ENCODE measurements at places on chromosomes 16 and 17.
A peak's percentile ranks its signal among the peaks of the same experiment; 100 is the strongest.

- no peak for DNase-seq
Observed at GRCh38 chr16:82639263-82639662, 12.5 kb downstream of the CDH13 start.

DNA sequence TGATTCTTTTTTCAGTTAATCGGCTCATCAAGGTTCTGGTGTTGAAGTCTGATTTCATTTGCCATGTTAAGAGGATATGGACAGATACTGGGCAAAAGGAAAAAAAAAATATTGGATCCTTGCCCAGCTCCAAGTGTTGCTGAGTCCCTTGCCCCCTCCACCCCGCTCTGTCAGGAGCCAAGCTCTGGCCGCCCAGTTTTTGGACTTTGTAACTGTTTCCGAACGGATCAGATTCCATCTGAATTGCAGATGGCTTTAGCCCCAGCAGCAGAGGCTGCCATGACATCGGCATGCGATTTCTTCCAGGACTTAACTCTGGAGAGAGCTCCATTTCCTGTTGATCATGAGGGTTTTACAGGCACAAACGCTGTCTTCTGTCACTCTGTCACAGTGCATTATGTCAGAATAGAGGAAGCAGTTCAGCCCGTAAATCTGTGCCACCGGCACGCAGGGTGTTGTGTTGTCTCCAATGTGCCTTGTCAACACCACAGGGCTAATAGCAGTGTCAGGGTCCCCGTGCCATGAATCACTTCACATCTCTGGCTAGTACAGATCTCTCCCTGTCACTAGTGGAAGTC lies 615.6 kb downstream of the MAF start:
- no peak for DNase-seq

DNA sequence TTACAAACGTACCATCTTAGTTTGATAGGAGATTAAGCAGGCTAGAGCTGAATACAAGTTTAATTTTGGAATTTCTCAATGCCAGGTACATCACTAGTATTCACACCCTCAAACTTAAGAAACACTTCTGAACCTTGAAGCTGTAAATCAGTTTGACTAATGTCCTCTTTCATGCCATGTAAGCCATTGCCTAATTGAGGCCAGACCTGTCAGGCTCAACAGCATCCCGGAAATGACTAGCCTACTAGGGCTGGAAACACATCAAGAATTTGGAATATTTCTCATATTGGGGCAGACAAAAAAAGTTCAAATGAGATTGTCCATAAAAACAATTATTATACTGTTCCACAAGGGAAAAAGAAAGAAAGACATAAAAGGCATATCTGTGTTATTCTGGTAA lies 1.7 kb downstream of the USP32 start:
- peak; percentile 77 for DNase-seq

- DNase-seq, result no peak
Observed at GRCh38 chr17:65362826-65363225, 198.6 kb downstream of the AXIN2 start.

- no peak for DNase-seq
Observed at GRCh38 chr17:32570081-32570396, 83.2 kb downstream of the CDK5R1 start.

- no peak for DNase-seq
Observed at GRCh38 chr16:55868980-55869379, 6.2 kb downstream of the CES5A start.

DNA sequence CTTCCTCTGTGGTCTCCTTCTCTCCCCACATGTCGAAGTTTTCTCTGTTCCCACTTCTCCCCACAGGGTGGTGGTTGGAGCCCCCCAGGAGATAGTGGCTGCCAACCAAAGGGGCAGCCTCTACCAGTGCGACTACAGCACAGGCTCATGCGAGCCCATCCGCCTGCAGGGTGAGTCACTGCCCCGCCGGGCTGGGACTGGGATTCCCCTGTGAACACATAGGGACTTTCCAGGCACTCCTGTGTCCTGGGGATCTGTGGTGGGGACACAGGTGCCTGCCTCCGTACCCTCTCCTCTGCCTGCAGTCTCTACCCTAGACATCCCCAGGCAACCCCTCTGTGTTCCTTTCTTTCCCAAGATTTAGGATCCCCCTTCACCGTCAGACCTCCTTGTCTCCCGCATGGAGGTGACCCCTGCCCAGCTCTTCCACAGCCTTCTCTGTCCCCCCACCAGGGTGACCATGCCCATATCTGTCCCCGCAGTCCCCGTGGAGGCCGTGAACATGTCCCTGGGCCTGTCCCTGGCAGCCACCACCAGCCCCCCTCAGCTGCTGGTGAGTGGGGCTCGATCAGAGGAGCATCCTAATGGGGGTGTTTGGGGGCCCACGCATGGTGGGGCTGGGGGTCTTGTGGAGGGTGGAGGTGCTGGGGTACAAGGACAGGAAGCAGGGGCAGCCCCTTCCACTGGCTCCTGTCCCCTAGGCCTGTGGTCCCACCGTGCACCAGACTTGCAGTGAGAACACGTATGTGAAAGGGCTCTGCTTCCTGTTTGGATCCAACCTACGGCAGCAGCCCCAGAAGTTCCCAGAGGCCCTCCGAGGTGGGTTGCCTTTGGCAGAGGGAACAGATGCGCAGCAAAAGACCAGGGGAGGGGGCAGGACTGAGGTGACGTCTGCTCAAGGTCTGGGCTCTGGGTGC lies 5.8 kb downstream of the ITGAM start:
- no peak for DNase-seq

DNA sequence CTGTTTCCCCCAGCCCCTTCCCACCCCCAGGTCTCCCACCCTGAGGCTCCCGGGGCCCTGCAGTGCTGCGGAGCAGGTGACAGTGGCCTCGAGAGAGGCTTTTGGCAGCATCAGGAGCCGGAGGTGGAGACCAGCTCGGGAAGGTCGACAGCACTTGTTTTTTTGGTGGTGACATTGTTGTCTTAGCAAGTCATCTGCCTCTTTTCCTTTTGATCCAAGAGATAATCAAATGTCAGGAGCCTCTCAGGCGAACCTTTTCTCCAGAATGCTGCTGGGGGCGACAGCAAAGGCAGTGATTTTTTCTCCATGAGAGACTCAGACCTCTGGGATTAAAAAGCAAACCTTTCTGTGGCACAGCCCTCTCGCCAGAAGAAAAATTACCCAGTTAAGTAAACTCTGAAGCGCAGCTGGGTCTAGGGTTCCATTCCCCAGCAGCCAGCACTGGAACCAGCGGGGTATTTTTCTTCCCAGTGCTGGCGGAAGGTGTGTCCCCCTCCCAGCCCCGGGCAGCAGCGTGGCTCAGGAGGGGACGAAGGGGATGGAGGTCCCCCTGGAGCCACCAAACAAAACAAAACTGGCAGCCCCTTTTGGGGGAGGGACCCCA lies 37.2 kb downstream of the GRIN2C start:
- no peak for DNase-seq

- DNase-seq, result peak; percentile 58
Observed at GRCh38 chr16:27315333-27316037, 1.7 kb downstream of the IL4R start.

DNA sequence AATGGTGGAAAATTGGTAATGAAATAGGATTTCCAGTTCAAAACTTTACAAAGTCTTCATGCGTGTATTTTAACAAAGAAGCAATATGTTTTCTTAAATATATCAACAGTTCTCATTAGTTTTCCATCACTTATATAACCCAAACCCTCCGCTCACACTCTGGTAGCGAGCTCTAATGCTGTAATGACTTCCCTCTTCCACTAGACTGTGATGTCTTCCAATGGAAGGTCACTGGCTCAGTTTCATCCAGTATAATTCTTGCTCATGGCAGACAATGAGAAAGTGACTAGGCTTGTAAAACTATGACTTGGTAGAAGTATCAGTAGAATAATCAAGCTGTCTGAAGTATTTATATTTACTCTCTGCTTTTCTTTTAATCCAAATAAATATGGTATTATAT lies 32.8 kb downstream of the NETO2 start:
- DNase-seq, result peak; percentile 6

DNA sequence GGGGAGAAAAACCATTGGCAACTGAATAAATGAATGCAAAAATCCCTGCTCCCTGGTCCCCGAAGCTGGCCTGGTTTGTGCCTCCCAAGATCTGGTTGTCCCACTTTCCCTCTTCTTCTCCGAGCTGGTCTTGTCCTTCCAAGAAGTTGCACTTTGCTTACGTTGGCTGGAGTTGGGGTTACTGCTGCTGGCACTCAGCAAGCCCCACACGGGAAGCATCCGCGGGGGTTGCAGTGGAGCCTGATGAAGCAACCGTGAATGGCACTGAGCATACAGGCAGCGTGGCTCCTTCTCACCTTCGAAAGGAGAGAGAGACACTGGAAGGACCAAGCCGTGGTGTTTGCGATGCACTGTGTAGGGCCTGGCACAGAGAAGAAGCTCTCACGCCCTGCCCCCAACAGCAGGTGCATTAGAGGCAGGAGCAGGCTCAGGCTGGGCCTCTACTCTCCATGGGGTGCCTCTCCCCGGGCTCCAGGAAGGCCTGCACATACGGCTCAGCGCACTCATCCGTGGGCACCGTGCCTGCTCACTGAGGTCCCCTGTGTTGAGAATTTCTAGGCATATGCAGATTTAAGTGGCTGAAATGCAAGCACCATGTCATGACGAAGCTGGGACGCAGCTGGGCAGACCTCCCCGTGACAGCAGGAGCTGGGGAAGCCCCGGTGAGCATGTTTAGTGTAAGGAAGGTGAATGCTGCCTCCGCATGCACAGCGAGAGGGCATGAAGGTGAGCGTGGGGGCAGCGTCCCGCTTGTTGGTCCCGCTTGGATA lies 12.1 kb downstream of the CA5A start:
- no peak for DNase-seq

DNA sequence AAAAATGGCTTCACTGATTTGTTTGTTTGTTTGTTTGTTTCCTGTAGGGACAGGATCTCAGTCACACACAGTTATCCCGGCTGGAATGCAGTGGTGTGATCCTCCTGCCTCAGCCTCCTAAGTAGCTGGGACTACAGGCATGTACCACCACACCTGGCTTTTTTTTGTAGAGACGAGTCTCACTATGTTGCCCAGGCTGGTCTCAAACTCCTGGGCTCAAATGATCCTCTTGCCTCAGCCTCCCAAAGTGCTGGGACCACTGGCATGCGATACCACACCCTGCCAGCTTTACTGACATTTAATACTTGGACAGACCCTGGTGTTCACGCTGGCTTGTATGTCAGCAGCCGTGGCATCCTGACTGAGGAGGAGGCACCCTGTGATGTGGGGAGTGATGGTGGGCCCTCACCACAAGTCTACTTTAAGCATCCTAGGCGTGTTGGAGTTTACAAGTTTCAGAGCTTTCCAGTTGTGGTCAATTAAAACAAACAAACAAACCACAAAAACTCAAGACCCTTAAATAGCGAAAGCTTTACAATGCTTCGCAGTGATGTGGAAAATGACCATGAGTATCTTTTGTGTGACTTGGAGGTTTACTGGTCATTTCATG lies 5.1 kb downstream of the ABCA3 start:
- DNase-seq, result no peak

DNA sequence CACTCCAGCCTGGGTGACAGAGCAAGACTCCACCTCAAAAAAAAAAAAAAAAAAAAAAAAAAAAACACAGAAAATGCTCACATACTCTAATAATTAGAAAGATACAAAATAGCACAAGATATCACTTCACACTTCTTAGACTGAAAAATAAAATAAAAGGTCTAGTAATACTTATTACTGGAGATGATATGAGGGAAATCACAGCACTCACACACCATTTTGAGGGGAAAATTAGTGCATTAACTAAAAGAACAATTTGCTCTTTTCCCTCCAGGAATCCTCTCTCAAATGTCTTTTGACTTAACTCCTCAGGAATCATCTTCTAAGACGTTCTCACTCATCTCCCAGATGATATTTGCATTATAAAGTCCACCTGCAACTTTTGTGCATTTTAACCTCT lies 697.9 kb upstream of the SOX9 start:
- no peak for DNase-seq

- DNase-seq, result peak; percentile 3
Observed at GRCh38 chr17:59695945-59696681, 11.1 kb downstream of the PTRH2 start.

DNA sequence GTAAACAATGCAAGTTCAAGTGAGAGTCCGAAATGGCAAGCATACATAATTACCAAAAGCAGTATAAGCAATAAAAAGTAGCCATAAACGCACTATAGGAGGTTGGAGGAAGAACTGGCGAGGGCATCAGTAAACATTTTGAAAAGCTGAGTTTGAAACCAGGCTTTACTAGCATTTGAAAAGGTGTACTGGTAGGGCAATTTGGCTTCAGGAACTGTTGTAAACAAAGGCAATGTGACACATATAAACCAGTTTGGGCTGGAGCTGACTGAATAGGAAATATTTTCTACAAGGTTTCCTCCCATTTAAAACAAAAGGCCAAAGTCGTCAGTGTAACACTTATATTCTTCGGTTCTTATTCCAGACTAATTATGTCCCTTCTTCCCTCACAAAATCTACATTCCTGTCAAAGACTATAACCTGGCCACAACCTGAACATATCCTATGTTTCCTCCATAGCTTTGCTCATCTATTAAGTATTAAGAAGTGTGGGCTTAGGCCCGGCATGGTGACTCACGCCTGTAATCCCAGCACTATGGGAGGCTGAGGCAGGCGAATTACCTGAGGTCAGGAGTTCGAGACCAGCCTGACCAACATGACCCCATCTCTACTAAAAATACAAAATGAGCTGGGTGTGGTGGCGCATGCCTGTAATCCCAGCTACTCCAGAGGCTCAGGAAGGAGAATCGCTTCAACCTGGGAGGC lies 7.8 kb downstream of the CBX1 start:
- DNase-seq, result no peak

GRCh38 chr16:53053967-53054669 lies 673 bp upstream of the CHD9 start:
- no peak for DNase-seq

Measured in HCEC 1CT (cell line).